ENCODE measurements at places on chromosomes 5 and 9.

GRCh38 chr9:129850821-129851550 lies 15.7 kb downstream of the USP20 start:
- no peak for ATAC-seq

DNA sequence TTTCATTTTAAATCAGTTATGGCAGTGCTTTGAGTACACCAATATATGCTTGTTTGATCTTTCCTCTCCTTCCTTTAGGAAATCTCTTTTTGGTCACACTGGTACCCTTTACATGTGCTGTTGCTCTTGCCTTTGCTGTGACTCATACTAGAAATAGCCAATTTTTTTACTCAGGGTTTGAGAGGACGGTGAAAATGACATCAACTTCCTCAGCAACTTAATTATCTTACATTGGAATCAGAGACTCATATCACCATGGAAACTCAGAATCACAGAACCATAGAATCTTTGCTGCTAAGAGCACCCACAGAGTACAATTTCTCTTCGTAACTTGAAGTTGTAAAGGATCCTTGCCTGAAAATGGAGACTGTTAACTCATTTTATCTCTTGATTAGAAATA lies 13.8 kb upstream of the ZNF300 start:
- ATAC-seq: no peak

DNA sequence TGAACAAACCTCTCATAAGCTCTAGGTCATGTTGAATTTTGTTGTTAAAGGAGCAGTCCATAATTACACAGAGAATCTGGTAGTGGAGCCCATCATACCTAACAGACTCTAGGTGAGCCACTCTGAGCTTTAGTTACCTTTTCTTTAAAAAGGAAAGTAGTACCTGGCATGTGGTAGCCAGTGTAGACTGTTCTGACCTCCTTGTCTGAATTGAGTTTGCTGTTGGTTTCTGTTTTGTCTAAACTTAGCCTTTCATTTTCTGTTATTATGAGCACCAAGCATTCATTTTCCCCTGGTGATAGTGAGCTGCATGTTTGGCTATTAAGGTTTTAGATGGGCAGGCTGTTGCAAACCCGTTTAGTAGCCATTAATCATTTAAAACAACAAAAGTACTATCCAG lies 112.2 kb downstream of the MAST4 start:
- peak; percentile 25 for ATAC-seq

GRCh38 chr9:72614067-72614466 lies 92.7 kb downstream of the TMC1 start:
- ATAC-seq: no peak

DNA sequence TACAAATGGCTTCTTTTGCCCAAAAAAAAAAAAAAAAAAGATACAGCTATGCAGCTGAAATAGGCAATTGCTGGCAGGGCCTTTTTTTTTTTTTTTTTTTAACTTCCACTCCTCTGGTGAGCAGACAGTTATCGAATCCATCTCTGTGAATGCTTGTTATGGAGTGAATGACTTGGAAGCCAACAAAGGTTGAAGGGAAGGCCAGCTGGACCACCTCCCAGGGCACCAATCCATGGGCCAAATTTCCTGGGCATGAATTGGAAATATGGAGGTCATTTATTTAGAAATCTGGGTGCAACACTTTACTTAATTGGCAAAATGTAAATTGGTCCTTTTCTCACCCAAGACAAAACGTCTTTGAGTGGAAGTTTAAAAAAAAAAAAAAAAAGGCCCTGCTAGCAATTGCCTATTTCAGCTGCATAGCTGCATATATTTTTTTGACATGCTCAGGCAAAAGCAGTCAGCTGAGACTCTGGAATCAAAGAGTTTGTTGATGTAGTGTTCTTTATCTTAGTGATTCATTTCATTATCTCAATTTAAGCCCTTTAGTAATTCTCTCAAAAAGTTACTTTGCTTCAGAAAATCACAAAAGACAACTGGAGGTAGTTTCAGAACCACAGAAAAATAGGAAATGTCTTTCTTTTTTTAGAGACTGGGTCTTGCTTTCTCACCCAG lies 392.2 kb upstream of the KLF4 start:
- no peak for ATAC-seq

DNA sequence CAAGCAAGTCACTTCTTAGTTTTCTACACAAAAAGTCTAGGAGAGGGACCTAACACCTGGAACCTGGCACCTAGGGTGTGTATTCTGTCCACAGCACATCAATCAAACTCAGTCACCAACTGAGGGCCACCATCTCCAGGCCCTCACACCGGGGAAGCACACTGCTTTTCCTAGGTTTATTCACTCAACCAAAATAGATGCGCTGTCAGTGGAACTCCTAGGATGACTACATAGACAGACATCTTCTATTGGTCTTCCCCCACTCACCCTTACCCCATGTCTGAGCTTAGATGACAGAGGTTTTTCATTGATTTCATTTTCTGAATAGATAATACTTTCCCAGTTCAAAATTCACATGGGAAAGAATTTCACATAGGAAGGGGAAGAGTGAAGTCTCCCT lies 59.2 kb downstream of the RNF130 start:
- ATAC-seq: no peak

- peak; percentile 91 for ATAC-seq
These were observed 101.4 kb downstream of the PPARGC1B start for GRCh38 chr5:149831492-149831891.

- peak; percentile 60 for ATAC-seq
These were observed 49.3 kb upstream of the ZNF366 start for GRCh38 chr5:72556351-72557166.

GRCh38 chr5:173514661-173515060 lies 101.8 kb downstream of the BOD1 start:
- ATAC-seq: no peak

DNA sequence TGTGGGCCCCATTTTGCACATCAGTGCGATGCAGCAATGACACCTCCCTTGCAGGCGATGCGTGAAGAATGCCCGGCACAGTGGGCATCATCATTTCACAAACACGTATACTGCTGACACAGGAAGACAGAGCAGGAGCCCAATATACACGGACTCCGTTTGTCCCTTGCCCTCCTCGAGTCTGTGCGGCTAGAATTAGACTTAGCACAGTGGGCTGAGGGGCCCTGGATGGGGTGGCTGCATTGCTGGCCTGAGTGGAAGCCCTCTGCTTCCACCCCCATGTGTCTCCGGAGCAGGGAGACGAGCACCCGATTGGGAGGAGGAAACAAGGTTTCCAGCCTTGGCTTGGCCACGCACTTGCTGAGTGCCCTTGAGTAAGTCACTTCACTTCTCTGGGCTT lies 40.8 kb downstream of the GSN start:
- no peak for ATAC-seq

DNA sequence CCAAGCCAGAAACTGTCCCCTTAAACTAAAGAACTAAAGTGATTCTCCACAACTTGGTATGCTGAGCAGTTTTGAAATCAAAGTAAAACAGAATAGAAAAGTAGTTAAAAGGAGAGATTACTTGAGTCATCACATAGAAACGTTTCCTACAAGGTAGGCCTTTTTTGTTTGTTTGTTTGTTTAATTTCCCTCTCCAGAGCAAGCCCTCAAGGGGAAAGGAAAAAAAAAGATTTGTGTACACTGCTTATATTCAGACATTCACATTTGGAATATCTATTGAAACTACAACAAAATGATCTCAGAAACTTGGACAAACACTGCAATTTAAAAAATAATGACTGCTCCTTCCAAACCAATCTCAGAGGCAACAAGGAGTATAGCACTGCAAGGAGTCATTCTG lies 304.7 kb upstream of the NREP start:
- no peak for ATAC-seq

DNA sequence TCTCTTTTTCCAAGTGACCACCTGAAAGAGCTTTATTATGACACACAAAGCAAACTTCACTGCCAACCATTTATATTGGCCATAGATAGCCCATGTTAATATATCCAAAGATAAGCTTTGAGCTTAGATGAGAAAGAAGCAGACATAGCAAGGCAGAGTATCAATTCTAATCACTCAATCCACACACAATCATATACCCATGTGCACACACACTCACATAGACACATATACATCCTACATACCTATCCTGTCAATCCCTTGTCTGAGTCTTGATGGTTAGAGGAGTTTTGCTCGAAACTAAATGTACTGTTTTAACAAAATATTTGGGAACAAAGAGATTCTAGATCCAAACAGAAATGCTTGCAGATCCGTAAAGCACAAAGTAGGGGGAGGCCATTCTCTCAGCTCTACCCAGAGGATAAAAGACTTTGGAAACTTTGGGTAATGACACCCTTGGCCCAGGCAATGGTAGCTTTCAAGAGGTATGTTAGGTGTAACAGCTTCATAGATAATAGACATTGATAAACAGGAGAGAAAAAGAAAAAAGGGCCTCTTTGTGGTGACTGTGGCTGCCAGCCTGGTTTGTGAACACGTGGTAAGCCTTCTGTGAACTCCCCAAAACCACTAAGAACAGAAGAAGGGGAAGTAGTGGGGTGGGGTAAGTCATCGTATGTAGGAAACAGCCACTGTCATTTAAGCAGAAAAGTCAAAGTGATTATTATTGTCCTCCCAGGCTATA lies 121.6 kb downstream of the TLR4 start:
- ATAC-seq: peak; percentile 78

DNA sequence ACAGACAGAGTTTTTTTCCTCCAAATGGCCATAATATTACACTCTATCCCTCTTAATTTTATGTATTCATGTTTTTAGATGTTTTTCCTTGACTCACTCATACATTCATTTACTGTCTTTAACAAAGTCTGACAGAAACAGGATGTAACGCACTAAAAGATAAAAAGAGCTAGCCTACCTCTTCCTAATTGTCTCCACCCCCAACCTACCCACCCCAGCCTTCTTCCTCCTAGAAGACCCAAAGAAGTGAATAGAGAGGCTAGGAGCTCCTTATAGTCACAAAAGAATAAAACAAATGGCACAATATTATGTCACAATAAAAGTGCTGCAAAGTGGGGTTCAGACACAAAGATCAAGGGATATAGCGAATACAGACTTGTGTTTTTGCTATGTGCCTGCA lies 719 bp downstream of the NOL8 start:
- no peak for ATAC-seq

DNA sequence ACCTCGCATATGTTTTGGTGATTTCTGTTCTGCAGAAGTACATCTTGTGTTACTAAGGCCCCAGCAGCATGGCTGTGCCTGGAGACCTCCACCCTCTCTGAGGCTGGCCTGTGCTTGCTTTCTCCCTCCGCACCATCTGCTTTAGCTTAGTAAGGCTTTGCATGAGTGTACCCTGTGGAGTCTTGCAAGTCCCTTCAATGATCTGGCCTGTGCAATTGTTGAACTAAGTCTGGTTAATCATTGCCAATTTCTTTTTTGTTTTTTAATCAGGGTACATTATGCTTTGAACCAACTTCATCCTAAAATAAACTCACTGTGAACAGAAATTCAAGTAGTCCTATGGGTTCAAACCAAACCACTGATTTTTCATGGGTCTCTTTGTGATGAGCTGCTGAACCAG lies 32.3 kb downstream of the ACOT12 start:
- no peak for ATAC-seq

- peak; percentile 94 for ATAC-seq
These were observed 9.3 kb upstream of the TEX48 start for GRCh38 chr9:114691046-114691955.

DNA sequence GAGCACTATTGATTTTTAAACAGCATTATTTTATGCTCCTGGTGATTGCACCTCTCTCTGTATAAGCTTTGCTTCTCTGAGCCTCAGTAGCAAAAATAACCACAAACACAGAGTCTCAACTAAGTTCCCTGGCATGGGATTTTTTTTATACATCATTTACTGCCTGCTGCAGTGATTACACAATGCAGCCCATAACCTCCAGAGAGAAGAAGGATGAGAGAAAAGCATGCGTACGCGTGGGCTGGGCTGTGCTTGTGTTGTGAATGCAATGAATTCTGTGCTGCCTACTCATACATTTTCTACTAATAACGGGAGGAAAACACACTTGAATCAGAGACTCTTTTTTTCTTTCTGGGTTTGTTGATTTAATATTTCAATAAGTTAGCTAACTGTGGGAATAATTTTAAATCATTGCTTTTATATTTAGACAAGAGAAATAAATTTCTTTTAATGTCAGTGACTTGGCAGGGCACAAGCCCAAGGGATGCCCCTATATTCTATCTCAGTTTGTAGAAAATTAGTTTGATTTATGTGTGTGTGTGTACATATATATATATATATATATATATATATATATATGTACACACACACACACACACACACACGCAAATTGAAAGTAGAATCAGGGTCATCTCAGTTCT lies 351.5 kb downstream of the MED10 start:
- no peak for ATAC-seq

DNA sequence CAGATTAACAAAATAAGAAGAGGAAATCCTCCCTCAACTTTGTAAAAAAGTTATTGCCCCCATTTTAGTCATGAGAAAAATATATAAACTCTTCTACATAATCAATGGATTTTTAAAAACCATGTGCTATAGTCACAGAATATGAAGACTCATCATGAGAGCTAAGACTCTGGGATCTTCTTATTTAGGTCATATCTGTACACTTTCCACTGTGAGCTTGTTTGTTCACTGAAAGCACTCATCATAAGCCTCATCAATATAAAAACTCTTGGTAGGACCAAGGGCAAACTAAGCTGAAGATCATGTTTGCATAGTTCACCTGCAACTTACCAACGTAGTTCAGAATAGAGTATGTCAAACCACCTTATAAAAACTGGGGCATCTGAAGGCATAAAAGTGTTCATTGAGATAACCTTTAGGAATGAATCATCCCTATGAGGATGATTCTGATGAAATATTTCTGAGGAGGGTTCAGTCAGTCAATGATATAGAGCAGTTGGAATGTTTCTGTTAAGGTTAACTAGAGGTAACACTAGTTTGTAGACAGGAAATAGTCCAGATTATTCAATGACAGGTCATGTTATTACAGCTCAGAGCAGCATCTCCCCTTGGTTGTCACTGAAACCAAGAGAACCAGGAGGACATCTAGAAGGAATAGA lies 289.9 kb upstream of the SMC2 start:
- no peak for ATAC-seq

GRCh38 chr5:78002690-78003089 lies 226.6 kb upstream of the TBCA start:
- ATAC-seq: no peak

DNA sequence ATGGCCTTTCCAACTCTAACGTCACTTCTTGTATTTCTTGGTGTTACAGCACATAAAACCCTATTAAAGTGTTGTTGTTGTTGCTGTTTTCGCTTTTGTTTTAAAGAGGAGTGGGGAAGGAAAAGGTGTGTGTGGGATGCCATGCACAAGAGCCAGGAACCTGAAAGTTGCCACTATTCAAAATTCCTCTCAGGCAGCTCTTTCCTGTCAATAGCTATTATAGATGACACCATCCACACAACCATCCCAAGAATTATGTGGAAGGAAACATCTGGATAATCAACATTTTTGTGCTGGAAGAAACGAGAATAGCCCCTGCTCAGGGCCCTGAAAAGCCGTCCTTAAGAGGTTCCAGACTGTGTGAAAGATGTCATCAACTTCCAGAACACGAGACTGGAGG lies 79.3 kb downstream of the SHB start:
- no peak for ATAC-seq

GRCh38 chr9:108551030-108551841 lies 304.6 kb downstream of the ACTL7B start:
- no peak for ATAC-seq

Measured in activated CD4-positive, CD25-positive, alpha-beta regulatory T cell treated with anti-CD3 and anti-CD28 coated beads, Interleukin-2, amount 50 U/mL, for 24 hours (primary cell).